T-helper 1 cell (primary cell): ENCODE measurements at places on chromosomes 12 and 14.
A peak's percentile ranks its signal among the peaks of the same experiment; 100 is the strongest.

- DNase-seq: no peak
These were observed 28.6 kb upstream of the BATF start for GRCh38 chr14:75493592-75494087.

GRCh38 chr12:119222222-119222951, 43.7 kb downstream of the HSPB8 start:
- no peak for DNase-seq

DNA sequence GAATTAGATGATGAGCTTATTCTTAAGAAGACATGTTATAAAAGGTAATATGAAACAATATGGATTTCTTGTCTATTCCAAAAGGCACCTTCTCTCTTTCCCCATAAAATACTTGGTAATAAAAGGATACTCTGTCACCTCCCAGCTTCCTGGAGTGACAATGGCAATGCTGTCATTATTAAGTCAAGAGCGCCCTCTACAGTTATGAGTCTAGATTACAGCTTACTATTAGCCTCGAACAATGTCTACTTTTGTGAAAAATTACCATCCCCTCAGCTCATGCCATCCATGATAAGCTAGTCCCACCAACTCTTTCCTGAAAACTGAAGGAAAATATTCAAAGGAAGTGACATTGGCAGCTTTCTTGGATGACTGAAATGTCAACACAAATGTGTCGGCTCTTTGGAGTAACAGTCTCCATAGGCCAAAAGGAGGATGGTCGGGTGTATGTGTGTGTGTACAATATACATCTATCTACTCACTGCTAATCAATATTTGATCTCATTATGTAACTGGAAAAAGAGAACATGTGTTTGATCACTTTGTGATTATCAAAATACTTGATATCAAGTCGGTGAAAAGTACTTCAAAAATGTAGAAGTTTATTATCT, 48.7 kb upstream of the CDKN3 start:
- peak; percentile 13 for DNase-seq

GRCh38 chr12:38669530-38669929, 235.9 kb downstream of the CPNE8 start:
- DNase-seq: no peak

DNA sequence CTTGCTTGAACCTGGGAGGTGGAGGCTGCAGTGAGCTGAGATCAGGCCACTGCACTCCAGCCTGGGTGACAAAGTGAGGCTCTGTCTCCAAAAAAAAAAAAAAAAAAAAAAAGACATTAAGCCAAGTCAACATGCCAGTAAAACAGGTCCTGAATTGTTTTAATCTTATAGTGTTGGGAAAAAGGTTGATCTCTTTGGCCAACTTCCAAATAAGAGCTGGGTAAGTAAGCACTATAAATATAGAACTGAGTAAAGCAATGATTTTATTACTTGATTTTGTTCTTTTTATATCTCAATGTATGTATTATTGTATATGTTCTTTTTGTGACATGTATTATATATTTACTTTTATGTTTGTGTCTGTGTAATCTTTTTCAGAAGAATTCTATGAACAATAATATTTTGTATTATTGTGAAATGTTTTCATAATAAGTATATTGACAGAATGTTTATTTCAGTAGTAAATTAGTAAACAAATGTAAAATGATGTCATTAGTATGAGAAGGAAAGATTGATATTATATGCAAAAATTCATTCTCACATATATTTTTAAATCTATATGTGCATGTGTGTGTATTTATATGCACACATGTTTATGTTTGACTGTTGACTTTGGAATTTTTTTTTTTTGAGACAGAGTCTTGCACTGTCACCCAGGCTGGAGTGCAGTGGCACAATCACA, 9.6 kb upstream of the AKAP6 start:
- DNase-seq: no peak

GRCh38 chr14:56549721-56550120, 29.9 kb upstream of the TMEM260 start:
- no peak for DNase-seq

- DNase-seq: no peak
These were observed 132.9 kb upstream of the DAAM1 start for GRCh38 chr14:59055439-59056045.

- DNase-seq: no peak
These were observed 642.3 kb downstream of the RPS29 start for GRCh38 chr14:48943913-48944312.

DNA sequence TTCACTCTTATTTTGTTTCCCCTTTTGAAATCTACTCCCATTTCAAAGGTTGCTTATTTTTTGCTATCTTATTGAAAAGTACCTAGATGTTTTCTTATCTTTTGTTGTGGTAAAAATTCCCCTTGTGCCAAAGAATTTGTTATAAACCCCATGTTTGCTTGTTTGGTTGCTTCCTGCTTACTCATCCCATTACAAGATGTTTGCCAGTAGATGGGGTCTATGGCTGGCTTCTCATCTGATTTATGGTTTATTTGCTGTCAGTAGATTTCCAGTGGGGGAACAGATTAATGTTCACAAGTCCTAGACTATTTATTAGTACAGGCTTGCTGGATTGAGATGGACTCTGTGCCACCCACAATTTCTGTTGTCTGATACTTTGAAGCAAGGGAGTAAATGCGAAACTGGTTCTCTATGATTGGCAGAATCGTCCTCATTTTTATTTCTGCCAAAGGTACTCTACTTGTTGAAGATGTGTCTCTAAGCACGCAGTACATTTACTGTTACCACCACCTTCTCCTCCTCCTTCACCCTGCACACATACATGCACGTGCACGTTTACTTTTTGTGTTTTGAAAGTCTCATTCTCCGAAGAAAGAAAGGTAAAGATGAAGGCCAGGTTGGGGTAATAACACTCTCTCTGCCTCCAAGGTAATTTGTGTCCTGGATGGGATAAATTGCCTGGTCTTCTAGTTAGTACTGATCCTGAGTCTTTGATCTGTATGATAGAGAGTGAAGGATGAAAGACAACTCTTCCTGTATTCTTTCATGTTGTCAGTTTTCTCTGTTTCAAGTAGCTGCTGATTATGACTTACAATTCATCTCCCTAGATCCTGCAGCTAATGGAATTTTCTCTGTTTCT, 117.2 kb upstream of the ATP2B1 start:
- no peak for DNase-seq

DNA sequence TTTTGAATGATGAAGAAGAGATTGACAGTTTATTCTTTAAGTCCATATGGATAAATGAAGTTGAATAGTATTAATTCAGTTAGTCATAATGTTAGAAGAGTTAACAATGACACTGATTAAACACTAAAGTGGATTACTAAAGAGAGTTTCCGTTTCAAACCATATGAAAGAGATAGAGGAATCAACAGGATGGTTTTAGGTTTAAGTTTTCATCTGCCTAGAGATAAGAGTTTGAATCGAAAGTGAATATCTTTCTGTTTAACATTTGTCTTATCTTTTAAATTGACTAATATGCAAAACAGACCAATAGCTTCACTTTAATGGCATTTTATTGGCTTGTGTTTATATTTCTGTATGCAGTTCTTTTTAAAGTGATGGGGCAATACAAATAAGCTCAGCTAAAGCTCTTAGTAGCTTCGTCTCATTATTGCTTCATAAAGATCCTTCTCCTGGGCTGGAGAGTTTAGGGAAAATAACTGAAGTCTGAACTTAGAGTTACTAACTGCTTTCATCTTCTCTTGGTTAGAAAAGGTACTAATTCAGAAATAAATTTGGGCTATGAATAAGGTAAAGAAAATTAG, 66.0 kb downstream of the MIPOL1 start:
- DNase-seq: no peak

DNA sequence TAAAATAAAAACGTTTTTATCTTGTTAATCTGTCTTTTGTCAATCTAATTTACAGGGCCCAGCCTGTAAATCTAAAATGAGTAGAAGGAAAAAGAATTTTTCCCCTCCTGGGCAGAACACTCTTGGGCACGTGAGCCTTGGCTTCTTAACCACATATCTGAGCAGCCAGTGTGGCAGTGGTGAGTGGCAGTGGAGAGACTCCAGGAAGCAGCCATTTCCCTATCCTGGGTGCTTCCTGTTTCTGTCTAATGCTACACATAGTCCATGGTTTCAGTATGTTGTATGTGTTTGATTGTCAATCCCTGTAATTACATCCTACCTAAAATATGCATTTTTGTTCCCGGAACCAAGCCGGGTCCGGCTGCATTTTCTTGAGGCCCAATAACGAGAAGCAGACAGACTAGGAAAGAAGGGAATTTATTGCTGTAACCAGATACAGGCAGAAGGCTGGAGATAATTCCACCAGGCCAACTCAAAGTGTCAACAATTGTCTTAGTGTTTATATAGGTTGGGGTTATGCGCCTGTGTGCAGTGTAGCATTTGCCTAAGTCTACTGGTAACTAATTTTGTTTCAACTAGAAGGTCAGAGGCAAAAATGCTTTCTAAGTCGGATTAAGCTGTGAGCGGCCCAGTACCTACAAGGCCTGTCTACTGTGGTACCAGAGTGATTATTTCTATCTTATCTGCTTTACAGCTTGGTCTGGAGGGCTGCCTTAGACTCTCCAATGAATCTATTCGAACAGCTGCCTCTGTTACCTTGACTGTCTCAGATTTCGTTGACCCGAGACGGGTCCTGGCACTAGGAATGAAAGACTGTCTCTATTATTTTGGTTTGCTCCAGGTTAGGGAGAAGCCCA, 82.4 kb upstream of the RESF1 start:
- no peak for DNase-seq

- DNase-seq: no peak
These were observed 203.7 kb downstream of the CACNA1C start for GRCh38 chr12:2256453-2256852.

DNA sequence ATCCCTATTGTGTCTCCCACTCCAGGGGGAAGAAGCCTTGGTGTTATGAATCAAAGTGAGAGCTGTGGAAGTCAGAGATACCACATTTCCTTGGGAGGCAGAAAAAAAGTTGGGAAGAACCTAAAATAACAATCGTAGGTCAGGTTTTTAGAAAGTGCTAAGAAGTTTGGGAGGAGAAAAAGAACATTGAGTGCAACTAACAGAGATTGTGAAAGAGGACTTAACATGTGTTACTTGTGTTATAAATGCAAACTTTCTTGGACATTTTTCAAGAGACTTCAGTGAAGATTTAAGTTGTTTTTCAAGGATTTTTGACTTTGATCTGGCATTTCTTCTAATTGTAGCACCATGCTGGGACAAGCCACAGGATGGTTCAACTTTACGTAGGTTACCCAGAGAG, 7.8 kb upstream of the ERP27 start:
- no peak for DNase-seq

- no peak for DNase-seq
These were observed 160.5 kb downstream of the PIK3C2G start for GRCh38 chr12:18421867-18422266.

DNA sequence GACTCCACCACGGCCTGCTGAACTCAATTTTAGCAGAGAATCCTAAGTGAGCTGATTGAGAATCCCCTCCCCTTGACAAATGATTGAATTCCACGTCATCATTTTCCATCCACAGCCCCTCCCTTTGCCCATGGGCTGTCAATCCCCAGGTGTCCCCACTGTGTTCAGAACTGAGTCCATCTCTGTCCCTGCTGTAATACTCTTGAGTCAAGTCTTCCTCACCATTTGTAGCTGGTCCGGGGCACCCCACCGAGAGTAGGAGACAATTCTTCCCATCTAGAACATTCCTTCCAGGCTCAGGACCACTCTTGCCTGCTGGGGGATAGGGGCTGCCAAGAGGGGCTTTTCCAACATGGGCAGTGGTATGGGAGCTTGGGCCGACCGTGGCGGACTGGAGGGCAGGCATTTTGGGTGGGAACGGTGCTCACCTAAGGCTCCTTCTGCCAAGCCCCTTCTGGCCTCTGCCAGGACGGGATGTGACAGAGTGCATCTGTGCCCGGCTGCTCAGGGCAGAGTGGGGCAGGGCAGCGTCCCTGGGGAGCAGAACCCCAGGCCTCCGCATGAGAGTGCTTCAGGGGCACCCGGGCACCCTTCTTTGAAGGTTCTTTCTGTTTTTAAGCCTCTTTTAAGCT, 218.1 kb upstream of the RTL1 start:
- no peak for DNase-seq

DNA sequence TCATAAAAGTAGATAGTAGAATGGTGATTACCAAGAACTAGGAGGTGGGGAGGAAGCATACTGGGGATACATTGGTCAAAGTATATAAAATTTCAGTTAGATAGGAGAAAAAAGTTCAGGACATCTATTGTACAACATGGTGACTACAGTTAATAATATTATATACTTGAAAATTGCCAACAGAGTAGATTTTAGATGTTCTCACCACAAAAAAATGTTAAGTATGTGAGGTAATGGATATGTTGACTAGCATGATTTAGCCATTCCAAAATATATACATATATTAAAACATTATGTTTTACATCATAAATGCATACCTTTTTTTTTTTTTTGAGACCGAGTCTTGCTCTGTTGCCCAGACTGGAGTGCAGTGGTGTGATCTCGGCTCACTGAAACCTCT, 31.0 kb downstream of the TMEM116 start:
- DNase-seq: no peak

- DNase-seq: no peak
These were observed 39.8 kb upstream of the PPP1R13B start for GRCh38 chr14:103887170-103887501.

GRCh38 chr14:64879635-64880220, at the start of gene SPTB:
Gene SPTB, minus strand, starts transcription at chr14:64879907. Its CDS starts 56,813 bp downstream, at chr14:64823094.
- peak; percentile 45 for DNase-seq

DNA sequence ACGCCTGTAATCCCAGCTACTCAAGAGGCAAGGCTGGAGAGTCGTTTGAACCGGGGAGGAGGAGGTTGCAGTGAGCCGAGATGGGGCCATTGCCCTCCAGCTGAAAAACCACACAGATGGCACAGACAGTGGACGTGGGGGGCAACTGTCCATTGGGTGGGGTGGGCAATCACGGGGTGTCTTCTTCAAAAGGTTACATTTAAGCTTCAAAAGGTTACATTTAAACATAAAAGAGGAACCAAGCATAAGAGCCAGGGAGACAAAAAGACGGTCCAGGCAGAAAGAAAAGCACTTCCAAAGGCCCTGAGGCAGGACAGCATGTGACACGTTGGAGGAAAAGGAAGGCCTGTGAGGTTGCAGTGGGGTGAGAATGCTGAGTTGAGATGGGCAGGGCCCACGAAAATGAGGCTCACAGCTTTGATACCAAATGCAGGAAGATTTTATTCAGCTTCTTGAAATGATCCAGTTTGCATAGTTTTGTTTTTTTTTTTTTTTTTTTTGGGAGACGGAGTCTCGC, 10.7 kb downstream of the SCARB1 start:
- no peak for DNase-seq

- no peak for DNase-seq
These were observed 14.2 kb downstream of the ZFC3H1 start for GRCh38 chr12:71649401-71649800.
